ENCODE measurements at places on chromosomes 6 and 20.
A peak's percentile ranks its signal among the peaks of the same experiment; 100 is the strongest.

- no peak for DNase-seq
Observed at GRCh38 chr20:64068386-64069208, 5.6 kb downstream of the TCEA2 start.

- no peak for DNase-seq
Observed at GRCh38 chr20:6053064-6053775, 640 bp downstream of the LRRN4 start.

DNA sequence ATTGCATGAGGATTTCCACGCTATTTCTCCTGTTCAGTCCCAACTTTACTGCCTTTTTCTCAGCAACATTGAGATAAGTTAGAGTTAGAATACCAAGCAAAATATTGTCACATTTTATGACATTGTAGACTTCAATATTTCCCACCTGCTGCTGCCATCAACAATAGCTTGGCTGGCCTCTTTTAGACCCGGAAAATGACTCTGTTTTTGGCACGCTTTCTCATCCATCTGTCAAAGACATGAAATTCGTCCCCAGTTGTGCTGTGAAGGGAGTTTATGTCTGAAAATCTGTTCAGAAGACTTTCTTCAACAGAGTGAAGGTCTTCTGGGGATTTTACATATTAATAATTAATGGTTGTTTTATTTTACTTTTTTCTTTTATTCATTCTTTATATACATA lies 857.3 kb downstream of the FRK start:
- DNase-seq, result no peak

- DNase-seq, result no peak
Observed at GRCh38 chr6:15404685-15404980, 158.8 kb downstream of the JARID2 start.

DNA sequence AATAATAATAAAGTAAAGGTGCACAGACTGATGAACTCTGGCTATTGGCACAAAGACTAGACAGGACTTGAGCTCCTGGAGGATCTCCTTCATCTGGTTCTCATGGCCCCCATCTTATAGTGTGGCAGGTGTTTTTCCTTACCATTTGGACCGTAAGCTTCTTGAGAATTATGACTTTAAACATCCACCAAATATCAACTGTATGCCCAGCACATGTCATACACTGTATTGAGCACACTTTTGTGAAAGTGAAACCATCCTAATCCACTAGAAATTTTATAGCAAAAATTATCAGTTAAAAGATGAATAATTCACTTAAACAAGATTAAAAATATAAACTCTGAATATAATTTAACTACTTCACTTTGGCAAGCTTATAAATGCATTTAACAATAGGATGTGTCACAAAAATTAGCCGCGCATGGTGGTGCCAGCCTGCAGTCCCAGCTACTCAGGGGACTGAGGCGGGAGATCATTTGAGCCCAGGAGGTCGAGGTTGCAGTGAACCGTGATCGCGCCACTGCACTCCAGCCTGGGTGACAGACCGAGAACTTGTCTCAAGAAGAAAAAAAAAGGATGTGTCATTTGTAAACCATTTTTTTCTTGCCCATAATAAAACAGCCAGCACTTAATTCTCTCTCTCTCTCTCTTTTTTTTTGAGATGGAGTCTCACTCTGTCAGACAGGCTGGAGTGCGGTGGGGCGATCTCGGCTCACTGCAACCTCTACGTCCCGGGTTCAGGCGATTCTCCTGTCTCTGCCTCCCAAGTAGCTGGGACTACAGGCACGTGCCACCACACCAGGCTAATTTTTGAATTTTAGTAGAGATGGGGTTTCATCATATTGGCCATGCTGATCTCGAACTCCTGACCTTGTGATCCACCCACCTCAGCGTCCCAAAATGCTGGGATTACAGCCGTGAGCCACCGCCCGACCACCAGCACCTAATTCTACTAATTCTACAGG lies 9.1 kb downstream of the HIVEP2 start:
- DNase-seq, result peak; percentile 7

DNA sequence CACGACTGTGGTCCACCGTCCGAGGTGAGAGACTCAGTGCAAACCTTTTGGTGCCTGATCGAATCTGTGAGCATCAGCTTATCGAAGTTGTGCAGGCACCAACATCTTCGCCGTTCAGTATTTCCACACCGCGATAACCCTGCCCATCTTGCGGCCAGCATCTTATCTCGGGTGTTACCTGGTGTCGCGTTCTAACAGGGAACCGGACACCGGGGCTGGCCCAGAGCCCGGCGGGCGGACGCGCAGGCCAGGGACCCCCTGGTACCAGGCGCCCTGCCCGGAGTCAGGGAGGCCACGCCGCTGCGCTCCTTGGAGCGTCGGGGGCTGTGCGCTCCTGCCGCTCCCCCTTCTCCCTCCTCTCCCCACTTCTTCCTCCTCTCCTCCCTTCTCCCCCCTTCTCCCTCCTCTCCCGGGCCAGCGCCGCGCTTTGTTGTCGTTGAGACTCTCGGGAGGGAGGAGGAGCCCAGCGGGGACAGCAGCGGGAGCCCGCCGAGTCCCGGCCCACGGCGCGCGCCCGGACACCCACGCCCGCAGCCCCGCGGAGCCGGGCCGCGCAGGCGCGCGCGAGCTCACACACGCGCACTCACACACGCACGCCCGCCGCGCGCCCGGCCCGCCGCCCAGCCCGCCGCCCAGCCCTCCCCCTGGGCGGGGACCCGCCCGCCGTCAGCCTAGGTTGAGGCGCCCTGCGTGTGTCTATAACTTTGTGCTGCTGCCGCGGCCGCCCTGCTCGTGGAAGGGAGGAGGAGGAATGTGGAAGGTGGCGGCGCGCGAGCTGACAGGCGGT lies 1.4 kb upstream of the FOXO3 start:
- peak; percentile 66 for DNase-seq

- no peak for DNase-seq
Observed at GRCh38 chr6:111958534-111958933, 85.3 kb upstream of the FYN start.

- no peak for DNase-seq
Observed at GRCh38 chr6:92404281-92404680, 1015.1 kb downstream of the EPHA7 start.

DNA sequence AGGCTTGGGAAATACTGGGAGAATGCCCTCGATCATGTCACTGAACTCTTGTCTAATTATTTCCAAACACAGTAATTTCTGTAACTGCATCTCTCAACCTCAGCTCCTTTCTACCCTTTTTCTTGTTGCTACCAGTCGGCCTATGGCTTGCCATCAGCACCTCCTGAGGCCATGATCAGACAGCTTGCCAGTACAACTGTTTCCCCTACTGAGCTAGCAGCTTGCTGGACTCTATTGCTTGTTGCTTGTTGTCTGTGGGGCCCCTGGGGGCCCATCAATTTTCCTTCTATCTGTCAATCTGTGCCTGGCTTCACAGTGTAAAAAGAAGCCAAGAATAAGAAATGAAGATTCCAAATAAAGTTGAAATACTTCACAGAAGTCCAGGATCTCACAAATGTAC lies 123.9 kb downstream of the OPN5 start:
- no peak for DNase-seq

- no peak for DNase-seq
Observed at GRCh38 chr20:64000906-64001305, 20.0 kb downstream of the PRPF6 start.

GRCh38 chr20:44609006-44609515 lies 26.7 kb downstream of the PKIG start:
- DNase-seq, result no peak

- no peak for DNase-seq
Observed at GRCh38 chr6:87102151-87102621, 7.3 kb upstream of the CGA start.

All from stimulated activated CD4-positive, alpha-beta T cell treated with anti-CD3 and anti-CD28 coated beads, Interleukin-4, amount 100 ng/mL, for 48 hours (primary cell).